ENCODE measurements at places on chromosomes 5 and 9.

DNA sequence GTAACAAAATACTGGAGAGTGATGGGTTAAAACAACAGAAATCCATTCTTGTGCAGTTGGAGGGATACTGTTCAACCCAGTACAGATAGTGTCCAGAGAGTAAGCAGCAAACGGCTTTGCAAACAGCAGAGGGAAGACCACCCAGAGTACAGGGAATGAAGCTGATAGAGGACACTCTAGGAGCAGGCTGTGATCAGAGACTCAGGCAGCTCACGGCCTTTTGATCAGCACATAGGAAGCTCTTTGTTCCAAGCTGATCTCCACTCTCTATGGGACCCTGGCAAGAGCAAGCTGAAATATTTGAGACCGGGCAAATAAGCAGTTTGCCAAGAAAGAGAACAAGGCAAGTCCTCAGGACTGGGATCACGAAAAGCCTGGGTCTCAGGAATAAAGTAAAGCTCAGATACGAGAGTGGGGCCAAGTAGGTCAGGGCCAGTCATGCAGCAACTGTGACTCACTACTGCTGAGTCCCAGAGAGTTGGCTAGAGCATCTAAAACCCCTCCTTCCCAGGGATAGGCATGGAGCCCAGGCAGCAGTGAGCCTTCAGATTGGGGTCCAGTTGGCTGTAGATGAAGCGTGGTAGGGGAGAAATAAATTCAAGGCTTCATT is 52.4 kb downstream of the MELK start:
- H3K27me3 ChIP-seq = no peaks in the 10 kb centered on the region
- peaks cover 13% of the 10 kb centered on the region for H3K4me1 ChIP-seq
- H3K4me3 ChIP-seq = no peak overlapping the region
- H3K27ac ChIP-seq = no peak overlapping the region
- no peak for DNase-seq

- H3K4me3 ChIP-seq = no peak overlapping the region
- H3K27me3 ChIP-seq = no peaks in the 10 kb centered on the region
- peaks cover 20% of the 10 kb centered on the region for H3K4me1 ChIP-seq
- no peak overlapping the region for H3K27ac ChIP-seq
- no peaks in the 10 kb centered on the region for H3K36me3 ChIP-seq
These were observed 2.4 kb upstream of the ARHGEF37 start for GRCh38 chr5:149578896-149579295.

DNA sequence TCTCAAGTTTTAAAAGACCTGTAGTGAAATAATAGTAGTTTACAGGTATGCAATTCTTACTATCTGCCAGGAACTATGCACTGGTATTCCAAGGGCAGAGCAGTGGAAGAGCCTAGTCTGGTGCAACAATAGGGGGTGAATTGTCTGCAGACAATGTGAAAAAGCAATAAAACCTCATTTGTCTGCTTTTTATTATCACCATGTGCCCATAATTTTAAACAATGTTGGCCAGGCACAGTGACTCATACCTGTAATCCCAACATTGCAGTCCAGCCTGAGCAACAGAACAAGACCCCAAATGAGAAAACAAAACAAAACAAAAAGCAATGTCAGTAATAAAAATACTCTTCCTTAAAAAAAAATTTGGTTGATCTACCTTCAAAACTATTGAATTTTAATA is 12.2 kb upstream of the SLC44A1 start:
- H3K36me3 ChIP-seq = no peaks in the 10 kb centered on the region
- DNase-seq = no peak
- no peak overlapping the region for H3K4me3 ChIP-seq
- no peak overlapping the region for H3K27ac ChIP-seq

GRCh38 chr5:16508730-16509531 is 43.3 kb upstream of the ZNF622 start:
- DNase-seq = no peak
- no peak overlapping the region for H3K4me3 ChIP-seq
- H3K4me1 ChIP-seq = peaks cover 12% of the 10 kb centered on the region
- H3K27ac ChIP-seq = no peak overlapping the region
- no peaks in the 10 kb centered on the region for H3K36me3 ChIP-seq

- no peaks in the 10 kb centered on the region for H3K36me3 ChIP-seq
- no peaks in the 10 kb centered on the region for H3K27me3 ChIP-seq
- no peak overlapping the region for H3K4me3 ChIP-seq
- H3K27ac ChIP-seq = no peak overlapping the region
- H3K4me1 ChIP-seq = no peaks in the 10 kb centered on the region
These were observed 79.9 kb upstream of the OLFM1 start for GRCh38 chr9:135007601-135008000.

- DNase-seq = no peak
- no peak overlapping the region for H3K4me3 ChIP-seq
These were observed 33.8 kb downstream of the RNF145 start for GRCh38 chr5:159175547-159175946.

- no peaks in the 10 kb centered on the region for H3K36me3 ChIP-seq
- no peak for DNase-seq
- no peaks in the 10 kb centered on the region for H3K27me3 ChIP-seq
- no peak overlapping the region for H3K27ac ChIP-seq
- H3K4me1 ChIP-seq = peaks cover 14% of the 10 kb centered on the region
These were observed 1.0 kb upstream of the ACSL6 start for GRCh38 chr5:132012371-132013005.
